ENCODE measurements at places on chromosomes 7 and 10.

DNA sequence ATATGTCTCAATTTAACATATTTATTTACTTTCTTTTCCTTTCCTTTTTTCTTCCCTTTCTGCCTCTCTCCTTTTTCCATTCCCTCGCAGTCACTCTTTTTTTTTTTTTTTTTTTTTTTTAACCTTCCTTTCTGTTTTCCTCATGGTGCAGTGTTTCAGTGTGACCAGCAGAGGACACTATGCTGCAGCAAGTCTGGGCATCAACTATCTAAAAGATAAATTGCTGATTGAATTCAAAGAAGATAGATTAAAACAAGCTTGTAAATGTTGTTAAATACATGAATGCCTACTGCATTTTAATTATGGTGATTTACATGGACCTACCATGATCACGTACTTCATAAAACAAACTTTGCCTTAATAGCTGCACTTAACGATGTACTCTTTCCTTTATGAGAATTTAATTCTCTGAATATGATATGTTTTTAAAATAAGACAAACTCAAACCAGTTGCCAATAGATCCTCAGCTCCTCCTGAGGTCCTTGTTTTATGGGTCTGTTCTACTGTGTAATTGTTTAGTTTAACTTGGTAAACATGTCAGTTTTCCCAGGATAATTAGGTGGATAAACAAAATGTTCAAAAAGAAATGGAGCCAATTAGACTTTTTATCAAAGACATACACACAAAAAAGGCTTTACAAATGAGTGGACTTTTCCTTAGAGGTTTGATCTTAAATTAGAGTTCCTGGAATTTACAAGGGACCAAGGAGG, 101.0 kb upstream of the AGR3 start:
- DNase-seq = no peak

GRCh38 chr7:68425377-68425776, 1172.9 kb upstream of the AUTS2 start:
- no peak for DNase-seq

DNA sequence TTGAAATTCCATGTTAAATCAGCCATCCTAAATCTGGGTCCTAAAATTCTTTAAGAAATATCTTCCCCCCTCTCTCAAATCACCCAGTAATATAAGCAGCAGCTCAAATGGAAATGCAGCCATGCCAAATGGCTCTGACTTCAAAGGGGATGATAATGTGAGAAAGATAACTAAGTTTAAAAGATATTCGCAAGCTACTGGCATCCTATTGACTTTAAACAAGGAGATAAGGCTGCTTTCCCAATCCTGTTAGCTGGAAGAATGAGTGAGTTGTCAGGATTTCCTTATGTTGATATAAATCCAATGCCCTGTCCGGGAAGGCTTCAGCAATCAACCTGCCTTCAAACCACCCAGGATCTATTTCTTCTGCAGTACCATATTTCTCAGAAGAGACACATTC, 172.0 kb downstream of the FANK1 start:
- no peak for DNase-seq

DNA sequence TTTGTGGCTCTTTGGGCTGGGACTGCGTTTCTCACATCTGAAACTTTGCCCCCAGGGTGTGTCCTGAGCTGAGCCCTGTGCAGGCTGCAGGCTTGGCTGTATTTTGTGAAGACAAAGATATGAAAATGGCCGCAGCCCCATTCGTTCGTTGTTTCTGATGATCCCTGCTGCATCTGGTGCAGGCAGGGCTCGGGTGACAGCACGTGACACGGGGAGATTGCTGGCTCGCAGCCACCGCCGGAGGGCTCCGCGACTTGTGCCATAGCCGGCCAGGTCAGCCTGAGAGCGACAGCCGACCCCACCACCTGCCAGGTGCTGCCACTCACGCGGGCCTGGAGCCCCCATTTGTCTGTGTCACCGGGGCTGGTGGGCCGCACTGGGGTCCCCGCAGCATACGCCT, 81.3 kb downstream of the ZRANB1 start:
- DNase-seq = peak; percentile 58

GRCh38 chr7:79702116-79702515, 248.6 kb upstream of the MAGI2 start:
- DNase-seq = no peak

DNA sequence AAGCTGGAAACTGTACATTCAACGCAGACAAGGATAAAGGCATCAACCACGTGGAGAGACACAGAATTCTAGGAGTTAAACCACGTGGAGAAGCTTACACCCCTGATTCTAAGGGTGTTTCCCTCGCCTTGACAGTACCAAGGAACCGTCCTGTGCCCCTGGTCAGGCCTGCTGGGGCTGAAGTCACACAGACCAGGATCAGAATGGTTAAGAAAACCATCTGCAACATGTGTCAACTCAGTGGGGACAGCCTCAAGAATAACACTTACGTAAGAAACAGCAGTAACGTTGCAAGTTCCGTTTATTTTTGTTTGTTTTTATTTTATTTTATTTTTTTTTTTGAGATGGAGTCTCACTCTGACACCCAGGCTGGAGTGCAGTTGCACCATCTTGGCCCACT, 55.6 kb downstream of the CHST15 start:
- DNase-seq = no peak

- DNase-seq = no peak
These were observed 83.8 kb downstream of the COL13A1 start for GRCh38 chr10:69885379-69886013.

GRCh38 chr10:18059826-18060559, 80.2 kb upstream of the CACNB2 start:
- DNase-seq = peak; percentile 53

DNA sequence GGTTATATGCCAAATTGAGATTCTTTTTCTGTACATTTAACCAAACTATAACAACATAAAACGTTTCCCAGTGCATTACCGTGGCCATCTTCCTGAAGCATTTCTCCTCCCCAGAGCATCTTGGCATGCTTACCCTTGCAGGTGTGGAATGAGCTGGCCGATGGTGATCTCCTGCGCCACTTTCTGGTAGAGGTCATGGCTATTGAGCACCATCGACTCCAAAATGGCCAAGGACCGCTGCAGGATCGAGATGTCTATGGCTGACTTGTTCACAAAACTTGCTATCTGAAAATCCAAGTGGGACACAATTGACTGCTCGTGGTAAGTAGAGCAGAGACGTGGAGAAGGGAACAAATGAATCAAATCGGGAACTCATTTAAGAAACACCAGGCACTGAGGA, 223.9 kb downstream of the ELMO1 start:
- no peak for DNase-seq

DNA sequence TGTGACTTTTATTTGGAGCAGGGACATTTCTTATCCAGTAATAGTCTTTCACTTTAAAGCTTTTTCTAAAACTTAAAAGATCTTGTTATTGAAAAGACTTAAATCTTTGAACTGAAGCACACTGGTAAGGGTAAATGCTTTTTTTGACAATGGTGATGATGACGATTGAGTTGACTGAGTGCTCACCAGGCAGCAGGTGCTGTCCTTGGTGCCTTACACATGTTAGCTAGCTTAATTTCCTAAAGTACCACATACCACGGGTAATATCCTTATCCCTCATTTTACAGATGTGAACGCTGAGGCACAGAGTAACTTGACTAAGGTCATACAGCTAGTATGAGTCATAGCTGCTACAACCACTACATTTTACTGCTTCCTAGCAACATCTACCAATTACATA, 200.0 kb downstream of the XPNPEP1 start:
- DNase-seq = no peak

DNA sequence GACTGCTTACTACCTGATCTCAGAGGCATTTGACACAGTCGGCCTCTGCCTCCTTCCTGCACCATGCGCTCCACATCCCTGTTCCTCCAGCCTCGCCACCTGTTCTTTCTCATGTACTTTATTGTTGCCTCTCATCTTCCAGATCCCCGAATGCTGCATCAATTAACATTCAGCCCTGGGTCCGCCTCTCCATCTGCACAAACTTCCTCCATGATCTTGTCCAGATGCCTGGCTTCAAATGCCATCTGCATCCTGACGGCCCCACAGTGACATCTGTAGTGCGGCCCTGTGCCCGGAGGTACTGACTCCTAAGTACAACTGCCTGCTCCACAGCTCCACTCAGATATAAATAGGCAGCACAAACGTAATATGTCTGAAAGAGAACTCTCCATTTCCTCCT, 51.2 kb upstream of the STK17A start:
- DNase-seq = no peak

- no peak for DNase-seq
These were observed 8.7 kb downstream of the ELFN1 start for GRCh38 chr7:1678571-1679325.

- no peak for DNase-seq
These were observed 48.6 kb downstream of the MALSU1 start for GRCh38 chr7:23347682-23348180.

- no peak for DNase-seq
These were observed 272.3 kb upstream of the SEMA3C start for GRCh38 chr7:81190997-81191768.

DNA sequence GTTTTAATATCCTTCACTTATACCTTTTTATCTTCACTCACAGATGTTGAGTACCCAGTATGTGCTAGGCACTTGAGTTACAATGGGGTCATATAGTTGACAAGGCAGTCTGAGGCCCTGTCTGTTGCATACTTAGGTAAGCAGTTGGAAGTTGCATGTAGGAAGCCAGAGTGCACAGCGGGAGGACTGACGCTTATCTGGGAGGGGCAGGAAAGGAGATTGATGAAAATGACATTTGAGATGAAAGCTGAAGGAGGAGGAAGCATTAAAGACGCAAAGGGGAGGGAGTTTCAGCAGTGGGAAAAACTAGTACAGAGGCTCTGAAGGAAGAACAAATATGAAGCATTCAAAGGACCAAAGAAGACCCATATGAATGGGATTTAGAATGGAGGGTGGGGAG, 266.2 kb downstream of the HTR7 start:
- no peak for DNase-seq

- DNase-seq = no peak
These were observed 573.0 kb upstream of the AUTS2 start for GRCh38 chr7:69025249-69025648.

DNA sequence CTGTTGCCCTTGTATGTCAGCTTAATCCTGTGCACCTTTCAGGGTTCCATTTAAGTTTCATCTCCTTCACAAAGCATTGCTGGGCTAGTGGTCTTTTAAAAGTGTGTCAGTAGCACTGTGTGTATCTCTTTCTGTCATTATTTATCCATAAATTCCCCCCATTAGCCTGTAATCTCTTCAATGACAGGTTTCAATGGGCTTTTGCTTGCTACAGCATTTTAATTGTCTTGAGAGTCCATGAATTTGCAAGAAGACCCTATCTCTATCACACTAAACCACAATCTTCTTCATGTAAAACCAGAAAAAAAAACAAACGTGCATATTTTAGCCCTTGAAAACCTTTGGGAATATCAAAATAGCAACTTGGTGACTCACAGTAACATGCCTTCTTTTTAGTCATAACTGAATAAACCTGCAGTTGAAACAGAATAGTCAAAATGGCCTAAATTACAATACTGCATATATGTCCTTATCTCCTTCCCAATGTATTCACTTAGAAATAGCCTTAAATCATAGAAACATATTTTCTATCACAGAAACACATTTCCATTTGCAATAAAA, 118.6 kb downstream of the PON1 start:
- no peak for DNase-seq

GRCh38 chr7:141128931-141129330, 55.1 kb downstream of the TMEM178B start:
- DNase-seq = no peak

DNA sequence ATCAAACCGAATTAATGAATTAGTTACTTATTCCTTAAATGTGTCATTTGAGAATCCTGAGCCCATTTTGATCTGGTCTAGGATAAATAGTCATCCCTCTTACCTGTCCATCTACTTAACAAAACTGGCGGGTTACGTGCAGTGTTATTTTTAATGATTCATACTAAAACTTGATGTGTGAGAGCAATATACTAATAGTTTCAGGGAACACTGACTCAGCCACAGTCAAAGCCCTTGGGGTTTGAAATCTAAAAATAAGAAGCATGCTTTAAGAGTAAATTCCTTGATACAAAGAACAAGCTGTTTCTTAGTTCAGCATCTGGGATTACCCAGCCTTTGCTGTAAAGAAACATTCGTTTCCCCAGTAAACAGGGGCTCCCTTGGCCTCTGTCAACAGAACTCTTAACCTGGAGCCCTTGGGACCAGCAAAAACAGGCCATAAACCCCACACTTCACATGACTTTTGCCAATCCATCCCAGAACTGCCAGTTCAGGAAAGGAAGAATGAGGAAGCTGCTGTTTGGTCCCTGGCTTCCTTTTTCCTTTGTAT, 370.6 kb upstream of the IGFBP3 start:
- DNase-seq = no peak

- DNase-seq = no peak
These were observed 628.7 kb upstream of the SEMA3D start for GRCh38 chr7:85815526-85815925.

DNA sequence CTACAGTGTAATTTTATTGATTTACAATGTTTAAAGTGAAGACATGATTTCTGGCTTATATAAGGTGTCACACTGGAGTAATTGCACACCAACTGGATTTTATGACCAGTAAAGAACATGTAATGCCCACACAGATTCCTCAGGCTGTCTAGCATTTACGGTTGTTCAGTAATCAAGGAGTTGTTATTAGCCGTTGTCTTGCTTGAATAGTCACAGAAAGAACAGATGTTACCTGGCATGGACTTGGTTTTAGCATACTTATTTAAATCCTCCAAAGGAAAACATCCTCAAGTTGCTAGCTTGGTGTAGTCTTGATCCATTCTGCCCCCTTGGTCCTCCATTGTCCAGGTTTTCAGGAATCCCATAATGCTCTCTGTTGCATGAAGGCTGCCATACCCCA, 65.8 kb downstream of the POU6F2 start:
- DNase-seq = no peak

- DNase-seq = no peak
These were observed 3.2 kb downstream of the ZNF316 start for GRCh38 chr7:6640246-6640721.

DNA sequence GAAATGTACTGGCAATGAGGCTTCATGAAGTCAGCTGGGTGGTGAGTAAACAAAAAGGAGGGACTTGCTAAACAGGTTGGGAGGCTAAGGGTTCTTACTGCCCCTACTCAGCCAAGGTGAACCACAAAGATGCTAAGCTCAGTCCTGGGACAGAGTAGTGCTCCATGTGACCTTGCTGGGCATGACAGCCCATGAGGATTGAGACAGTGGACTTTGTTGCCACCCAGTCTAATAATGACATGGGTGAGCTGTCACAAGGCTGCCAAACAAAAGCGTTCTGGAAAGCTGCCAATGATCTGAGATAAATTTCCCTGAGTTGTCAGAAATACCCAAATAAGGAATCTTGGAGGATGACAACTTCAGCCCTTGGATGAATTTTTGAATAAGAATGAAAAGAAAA, 75.2 kb downstream of the CLEC2L start:
- DNase-seq = no peak

All from ovary (tissue), 10 donors.